HEK293T (cell line): ENCODE measurements at places on chromosomes 4 and X.

GRCh38 chr4:151703401-151703800, 57.4 kb downstream of the GATB start:
- no peak for DNase-seq

- DNase-seq, result no peak
Measured at GRCh38 chrX:102654696-102655095, 3.4 kb downstream of the GPRASP1 start.

GRCh38 chr4:66855956-66856355, 689.3 kb downstream of the CENPC start:
- DNase-seq, result no peak

GRCh38 chrX:153395613-153396319, 5.4 kb downstream of the PNMA6E start:
- DNase-seq, result no peak

GRCh38 chrX:24306440-24306839, 7.4 kb downstream of the SUPT20HL2 start:
- no peak for DNase-seq

GRCh38 chr4:40046311-40046980, 10.2 kb upstream of the N4BP2 start:
- peak; percentile 7 for DNase-seq

GRCh38 chr4:177855507-177856197, 413.4 kb upstream of the AGA start:
- DNase-seq, result no peak

- DNase-seq, result no peak
Measured at GRCh38 chrX:15206306-15206705, 63.6 kb downstream of the ASB9 start.

- DNase-seq, result no peak
Measured at GRCh38 chrX:110251526-110251925, 66.4 kb downstream of the AMMECR1 start.
